ENCODE measurements at places on chromosomes 6 and 20.

GRCh38 chr20:38842026-38842425 is 36.5 kb downstream of the PPP1R16B start:
- DNase-seq, result no peak

- DNase-seq, result no peak
These were observed 50.0 kb downstream of the SGK1 start for GRCh38 chr6:134267917-134268361.

DNA sequence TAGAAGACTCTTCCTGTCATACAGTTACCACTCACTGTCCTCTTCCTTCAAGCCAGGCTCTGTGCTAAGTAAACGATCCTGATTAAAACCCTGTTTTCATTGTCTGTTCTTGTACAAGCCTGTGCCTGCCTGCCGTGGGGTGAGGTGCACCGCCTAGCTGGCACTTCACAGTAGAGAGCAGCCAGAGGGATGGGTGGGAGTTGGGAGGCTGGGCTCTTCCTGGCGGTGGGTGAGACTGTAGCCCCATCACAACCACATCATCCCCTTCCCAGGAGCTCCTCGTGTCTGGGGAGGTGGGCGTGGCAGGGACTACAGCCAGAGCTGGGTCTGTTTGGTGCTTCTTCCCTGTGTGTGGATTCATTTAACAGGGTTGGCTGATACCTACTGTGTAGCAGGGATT is 382.0 kb downstream of the TAF4 start:
- DNase-seq, result no peak

DNA sequence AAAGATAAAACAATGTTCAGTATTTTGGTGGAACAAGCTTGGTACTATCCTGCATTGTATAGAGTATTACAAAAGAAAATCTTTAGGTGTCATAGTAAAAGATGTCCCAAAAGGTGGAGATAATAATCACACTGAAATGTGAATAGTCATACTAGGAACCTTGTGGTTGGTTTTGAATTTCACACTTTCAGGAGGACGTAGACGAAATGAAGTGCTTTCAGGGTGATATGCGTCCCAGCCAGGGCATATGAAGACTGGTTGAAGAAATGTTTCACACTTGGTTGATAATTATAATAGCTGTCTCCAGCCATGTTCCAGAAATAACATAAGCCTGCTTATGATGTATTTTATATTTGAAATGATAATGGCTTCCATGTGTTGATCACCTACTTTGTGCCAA is 60.4 kb downstream of the SCAND1 start:
- no peak for DNase-seq

DNA sequence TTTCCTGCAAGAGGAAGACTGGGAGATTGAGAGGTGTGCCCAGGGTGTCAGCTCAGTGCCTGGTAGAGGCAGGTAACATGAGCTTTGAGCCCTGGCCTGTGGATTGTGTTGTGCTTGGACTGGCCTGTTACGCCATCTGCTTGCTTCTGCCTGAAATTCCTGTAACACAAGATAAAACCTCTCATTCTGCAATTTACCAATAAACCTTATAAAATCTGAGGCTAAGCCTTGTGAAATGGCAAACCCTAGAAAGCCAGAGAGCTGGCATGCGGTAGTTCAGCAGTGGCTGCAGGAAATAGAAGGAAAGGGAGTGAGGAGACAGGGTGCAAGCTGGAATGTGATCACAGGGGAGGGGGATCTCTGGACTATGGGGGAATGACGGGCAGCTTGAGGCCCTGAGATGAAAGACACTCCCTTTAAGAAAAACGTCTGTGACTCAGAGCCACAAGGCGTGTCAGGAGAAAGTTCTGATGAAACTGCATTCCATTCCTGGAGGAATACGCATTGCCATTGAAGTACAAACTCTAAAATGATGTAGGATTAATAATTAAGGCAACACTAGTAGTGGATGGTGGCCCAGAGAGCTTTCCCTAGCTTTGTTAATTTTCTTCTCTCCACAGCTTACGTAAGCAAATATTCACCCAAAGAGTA is 26.3 kb upstream of the TFAP2A start:
- DNase-seq, result no peak

DNA sequence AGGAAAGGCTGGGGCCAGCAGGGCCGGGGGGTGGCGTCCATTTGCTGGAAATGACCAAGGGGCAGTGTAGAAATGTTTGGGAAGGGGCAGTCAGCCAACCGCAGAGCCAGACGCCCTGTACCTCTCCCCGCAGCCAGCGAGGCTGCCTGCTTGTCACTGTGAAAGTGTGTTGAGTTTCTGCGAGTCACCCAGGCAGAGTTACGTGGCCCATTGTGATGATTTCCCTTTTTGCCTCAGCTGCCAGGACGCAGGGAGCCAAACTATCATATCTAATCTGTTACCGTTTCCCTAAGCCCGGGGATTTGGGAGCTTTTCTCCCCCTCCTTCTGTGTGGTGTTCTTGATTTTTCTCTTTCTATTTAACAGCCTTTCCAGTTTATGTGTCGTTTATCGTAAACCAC is 67.9 kb upstream of the STX16 start:
- DNase-seq, result no peak

- no peak for DNase-seq
These were observed 14.3 kb downstream of the SULF2 start for GRCh38 chr20:47770935-47771334.

Data from NCI-H1694 treated with DMSO at 0.1 percent for 48 hours (cell line).